Endothelial cell (in vitro differentiated cells): ENCODE measurements at places on chromosomes 1 and 21. TPM values are rescaled to one million over a fixed set of nuclear protein-coding genes. Genes with fewer than 3 reads are reported as not detected.
A peak's percentile ranks its signal among the peaks of the same experiment; 100 is the strongest.

- H3K27me3 ChIP-seq, result peaks cover 2% of the 10 kb centered on the region
- no peaks in the 10 kb centered on the region for H3K36me3 ChIP-seq
- no peaks in the 10 kb centered on the region for H3K4me1 ChIP-seq
- H3K27ac ChIP-seq, result no peak overlapping the region
- DNase-seq, result peak; percentile 42
- H3K4me3 ChIP-seq, result no peak overlapping the region
Measured at GRCh38 chr1:67347688-67348472, 40.2 kb downstream of the IL12RB2 start.

DNA sequence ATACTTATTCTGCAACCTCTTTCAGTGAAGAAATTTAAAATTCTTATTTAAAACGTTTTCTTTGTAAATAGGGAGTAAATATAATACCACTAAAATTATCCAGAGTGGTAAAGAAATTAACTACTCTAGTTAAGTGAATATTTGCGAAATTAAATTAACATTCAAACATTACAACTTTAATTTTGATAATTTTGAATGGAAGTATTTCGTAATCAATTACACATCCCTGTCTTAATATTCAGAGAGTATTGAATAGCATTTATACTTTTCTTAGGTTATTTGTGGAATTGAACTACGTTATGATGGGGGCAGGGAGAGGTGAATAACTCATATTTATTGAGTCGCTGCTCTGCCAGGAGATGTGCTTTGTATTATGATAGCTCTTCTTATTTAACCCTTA, 96.3 kb upstream of the KIF26B start:
- no peak overlapping the region for H3K27ac ChIP-seq
- H3K4me1 ChIP-seq, result peaks cover 2% of the 10 kb centered on the region
- DNase-seq, result no peak
- H3K4me3 ChIP-seq, result no peak overlapping the region
- no peaks in the 10 kb centered on the region for H3K27me3 ChIP-seq
- H3K36me3 ChIP-seq, result peaks cover 14% of the 10 kb centered on the region

DNA sequence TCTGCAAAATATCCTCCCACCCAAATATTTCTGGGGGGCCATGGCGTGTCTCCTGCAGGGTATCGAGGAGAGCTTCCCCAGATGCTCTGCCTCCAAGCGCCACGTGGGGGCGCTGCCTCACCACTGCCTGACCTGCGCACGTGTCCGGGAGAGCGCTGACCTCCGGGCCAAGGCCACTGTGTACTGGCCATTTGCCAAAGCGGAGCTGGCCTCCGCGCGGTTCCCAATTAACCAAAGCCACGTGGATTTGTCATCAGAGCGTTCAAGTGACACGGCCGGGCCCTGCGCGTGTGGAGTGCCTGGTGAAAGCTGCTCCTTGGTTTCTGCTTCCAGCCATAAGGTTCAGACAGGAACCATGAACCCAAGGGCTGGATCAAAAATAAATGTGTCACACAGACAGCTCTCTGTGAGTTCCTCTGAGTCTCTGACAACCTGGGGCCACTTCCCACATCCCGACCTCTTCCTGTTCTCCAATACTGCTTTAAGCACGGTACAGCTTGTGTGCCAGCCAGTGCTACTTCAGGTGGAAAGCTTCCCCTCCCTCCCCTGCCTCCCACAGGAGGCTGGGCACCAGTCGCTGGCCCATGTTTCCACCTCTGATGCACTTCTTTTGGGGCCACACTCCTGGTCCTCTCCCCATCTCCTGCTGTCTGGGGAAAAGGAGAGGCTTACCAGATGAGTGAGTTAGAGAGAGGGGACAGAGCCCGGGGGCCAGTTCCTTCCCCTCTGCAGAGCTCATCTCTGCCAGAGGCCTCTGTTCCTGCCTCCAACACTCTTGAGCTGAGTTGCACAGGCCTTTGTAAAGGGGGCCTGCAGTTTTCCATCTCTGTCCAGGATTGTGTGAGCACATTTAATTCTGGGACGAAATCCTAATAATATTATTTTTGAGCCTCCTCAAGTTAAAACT, 26.1 kb downstream of the ZP4 start:
- peak; percentile 79 for DNase-seq
- H3K36me3 ChIP-seq, result no peaks in the 10 kb centered on the region
- H3K4me1 ChIP-seq, result peaks cover 9% of the 10 kb centered on the region

- H3K4me3 ChIP-seq, result no peak overlapping the region
- no peaks in the 10 kb centered on the region for H3K4me1 ChIP-seq
- H3K27me3 ChIP-seq, result peaks cover 2% of the 10 kb centered on the region
- no peak for DNase-seq
- H3K27ac ChIP-seq, result no peak overlapping the region
Measured at GRCh38 chr21:45861156-45861870, 120.3 kb upstream of the COL6A1 start.

- no peak overlapping the region for H3K4me3 ChIP-seq
- peaks cover 2% of the 10 kb centered on the region for H3K4me1 ChIP-seq
- DNase-seq, result no peak
- H3K27ac ChIP-seq, result no peak overlapping the region
- peaks cover 4% of the 10 kb centered on the region for H3K36me3 ChIP-seq
Measured at GRCh38 chr1:54009406-54009805, 8.6 kb downstream of the LDLRAD1 start.

DNA sequence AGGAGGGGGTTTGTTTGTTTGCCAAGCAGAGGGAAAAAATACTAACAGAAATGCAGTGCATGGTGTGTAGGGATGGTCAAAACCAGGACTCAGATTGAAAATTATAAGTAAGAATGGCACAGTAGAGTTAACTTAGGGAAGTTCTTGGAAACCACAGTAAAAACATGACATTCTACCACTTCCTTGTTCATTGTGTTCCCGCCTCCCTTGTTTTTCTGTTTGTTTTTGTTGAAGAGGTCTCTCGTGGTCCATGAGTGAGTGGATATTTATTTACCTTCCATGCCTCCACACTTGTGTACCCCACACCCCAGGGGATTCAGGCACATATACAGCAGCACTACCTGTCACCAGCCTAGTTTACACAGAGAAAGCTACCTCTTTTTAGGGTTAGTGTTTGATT, 69.6 kb downstream of the OLFML2B start:
- H3K4me1 ChIP-seq, result peaks cover 18% of the 10 kb centered on the region
- H3K36me3 ChIP-seq, result peaks cover 11% of the 10 kb centered on the region
- no peak for DNase-seq
- no peaks in the 10 kb centered on the region for H3K27me3 ChIP-seq
- H3K27ac ChIP-seq, result no peak overlapping the region

DNA sequence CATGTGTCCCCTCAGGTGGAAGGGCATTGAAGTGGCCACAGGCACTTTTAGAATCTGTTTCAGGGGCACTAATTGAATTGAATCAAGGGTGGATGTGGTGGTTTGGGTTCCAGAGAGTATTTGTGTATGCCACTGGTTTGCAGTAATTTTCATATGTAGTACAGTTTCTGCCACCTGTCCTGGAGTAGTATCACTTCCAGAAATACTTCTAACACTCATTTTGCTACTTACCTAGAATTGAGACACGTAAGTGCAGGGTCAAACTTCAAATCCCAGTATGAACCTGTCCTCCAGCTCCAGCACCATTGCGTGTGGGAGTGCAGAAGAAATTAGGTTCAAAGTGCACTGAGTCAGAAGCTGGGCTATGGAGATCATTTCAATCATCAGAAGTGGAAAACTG, 26.8 kb downstream of the RSPH1 start:
- H3K4me1 ChIP-seq, result peaks cover 23% of the 10 kb centered on the region
- peaks cover 5% of the 10 kb centered on the region for H3K27me3 ChIP-seq
- H3K36me3 ChIP-seq, result no peaks in the 10 kb centered on the region
- no peak overlapping the region for H3K4me3 ChIP-seq
- DNase-seq, result no peak

GRCh38 chr1:155008015-155008941, 5.7 kb downstream of the ZBTB7B start:
- H3K4me1 ChIP-seq, result peaks cover 32% of the 10 kb centered on the region
- H3K36me3 ChIP-seq, result peaks cover 4% of the 10 kb centered on the region
- H3K27me3 ChIP-seq, result peaks cover 5% of the 10 kb centered on the region

GRCh38 chr21:42545745-42546144, 32.1 kb downstream of the SLC37A1 start:
- no peaks in the 10 kb centered on the region for H3K27me3 ChIP-seq
- H3K27ac ChIP-seq, result no peak overlapping the region
- H3K4me3 ChIP-seq, result no peak overlapping the region

GRCh38 chr1:97378596-97378995, 542.2 kb downstream of the DPYD start:
- no peaks in the 10 kb centered on the region for H3K27me3 ChIP-seq
- peaks cover 4% of the 10 kb centered on the region for H3K4me1 ChIP-seq

DNA sequence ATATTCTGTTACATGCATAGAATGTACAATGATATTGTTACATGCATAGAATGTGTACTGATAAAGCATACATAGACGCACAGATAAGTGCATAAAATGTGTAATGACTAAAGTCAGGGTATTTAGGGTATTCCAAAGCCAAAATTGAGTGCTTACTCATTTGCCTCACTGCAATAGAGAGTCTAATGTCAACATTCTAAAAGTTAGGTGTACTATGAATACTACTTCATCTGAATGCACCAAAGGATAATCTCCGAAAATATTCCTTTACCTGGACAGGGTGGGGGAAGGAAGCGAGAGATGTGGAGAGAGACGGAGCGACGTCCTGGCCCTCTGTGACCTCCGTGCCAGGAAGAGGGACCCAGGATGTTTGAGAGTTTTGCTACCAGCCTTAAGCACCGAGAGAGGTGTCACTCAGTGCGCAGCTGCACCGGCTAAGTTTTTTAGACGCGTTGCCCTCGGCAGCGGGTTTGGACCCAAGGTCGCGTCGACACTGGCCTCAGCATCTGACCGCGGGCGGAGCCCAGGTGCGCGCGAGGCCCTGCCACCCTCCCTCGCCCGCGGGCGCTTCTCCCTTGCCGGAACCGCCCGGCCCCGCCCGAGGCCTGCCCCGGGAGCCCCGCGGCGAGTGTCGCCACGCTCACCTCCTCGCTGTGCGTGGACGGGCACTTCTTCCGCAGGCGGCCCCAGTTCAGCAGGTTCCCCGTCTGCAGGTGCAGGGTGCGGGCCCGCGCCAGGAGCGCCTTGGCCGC, 660 bp downstream of the GCLM start:
- H3K27ac ChIP-seq, result peak overlapping the region; percentile 62
- H3K36me3 ChIP-seq, result peaks cover 9% of the 10 kb centered on the region
- H3K4me1 ChIP-seq, result peaks cover 18% of the 10 kb centered on the region

DNA sequence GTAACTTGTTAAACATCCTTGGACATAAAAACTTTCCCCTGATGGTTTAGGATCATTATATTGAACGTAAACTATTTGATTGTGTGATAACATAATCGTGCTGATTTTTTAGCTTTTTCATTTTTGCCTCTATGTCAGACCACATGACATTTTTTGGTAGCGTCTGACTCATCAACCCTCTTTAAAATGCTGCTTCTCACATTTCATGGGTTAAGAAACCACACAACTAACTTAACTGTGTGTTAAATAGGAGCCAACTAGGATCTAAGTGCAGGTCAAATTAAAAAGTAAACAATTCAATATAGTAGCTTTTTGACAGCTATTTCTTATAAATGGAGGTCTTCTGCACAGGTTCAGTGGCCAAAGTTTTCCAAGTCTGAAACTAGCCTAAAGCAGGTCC, 9.8 kb downstream of the BTG3 start:
- no peak for DNase-seq
- H3K4me1 ChIP-seq, result peaks cover 2% of the 10 kb centered on the region
- peaks cover 16% of the 10 kb centered on the region for H3K36me3 ChIP-seq
- H3K27ac ChIP-seq, result no peak overlapping the region
- H3K4me3 ChIP-seq, result no peak overlapping the region

GRCh38 chr1:179930867-179931266, 23.7 kb upstream of the CEP350 start:
- peaks cover 3% of the 10 kb centered on the region for H3K36me3 ChIP-seq
- no peak overlapping the region for H3K27ac ChIP-seq
- no peak overlapping the region for H3K4me3 ChIP-seq
- no peaks in the 10 kb centered on the region for H3K4me1 ChIP-seq

DNA sequence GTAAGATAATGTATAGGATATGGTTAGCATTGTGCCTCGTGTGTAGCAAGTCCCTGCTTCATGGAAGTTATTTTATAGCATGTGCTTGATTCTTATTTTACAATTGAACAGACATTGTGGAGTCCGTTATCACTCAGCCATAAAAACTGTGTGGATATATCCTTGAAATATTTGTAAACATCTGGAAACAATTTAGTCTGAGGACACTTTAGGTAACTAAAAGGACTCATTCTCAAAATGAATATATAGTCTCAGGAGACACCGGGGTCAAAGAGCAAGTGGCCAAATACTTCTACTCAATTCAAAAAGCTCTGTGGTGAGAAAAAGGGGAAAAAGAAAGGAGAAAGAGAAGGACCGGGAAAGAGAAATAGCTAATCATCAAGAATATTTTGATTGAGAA, 23.7 kb downstream of the PRRX1 start:
- H3K27me3 ChIP-seq, result no peaks in the 10 kb centered on the region
- no peak overlapping the region for H3K4me3 ChIP-seq
- DNase-seq, result no peak

- H3K4me3 ChIP-seq, result peak overlapping the region; percentile 94
- peaks cover 8% of the 10 kb centered on the region for H3K36me3 ChIP-seq
- DNase-seq, result no peak
- H3K4me1 ChIP-seq, result peaks cover 12% of the 10 kb centered on the region
- peaks cover 6% of the 10 kb centered on the region for H3K27me3 ChIP-seq
Measured at GRCh38 chr1:26921126-26921539, 410 bp upstream of the NUDC start.

DNA sequence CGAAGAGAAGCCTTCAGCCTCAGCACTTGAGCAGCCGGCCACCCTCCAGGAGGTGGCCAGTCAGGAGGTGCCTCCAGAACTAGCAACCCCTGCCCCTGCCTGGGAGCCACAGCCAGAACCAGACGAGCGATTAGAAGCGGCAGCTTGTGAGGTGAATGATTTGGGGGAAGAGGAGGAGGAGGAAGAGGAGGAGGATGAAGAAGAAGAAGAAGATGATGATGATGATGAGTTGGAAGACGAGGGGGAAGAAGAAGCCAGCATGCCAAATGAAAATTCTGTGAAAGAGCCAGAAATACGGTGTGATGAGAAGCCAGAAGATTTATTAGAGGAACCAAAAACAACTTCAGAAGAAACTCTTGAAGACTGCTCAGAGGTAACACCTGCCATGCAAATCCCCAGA, 78.4 kb downstream of the PRDM2 start:
- DNase-seq, result no peak
- H3K27me3 ChIP-seq, result peaks cover 4% of the 10 kb centered on the region
- H3K4me3 ChIP-seq, result peak overlapping the region; percentile 15
- H3K27ac ChIP-seq, result no peak overlapping the region
- peaks cover 16% of the 10 kb centered on the region for H3K4me1 ChIP-seq
- H3K36me3 ChIP-seq, result peaks cover 25% of the 10 kb centered on the region

- H3K27me3 ChIP-seq, result no peaks in the 10 kb centered on the region
- H3K4me1 ChIP-seq, result peaks cover 2% of the 10 kb centered on the region
- H3K27ac ChIP-seq, result no peak overlapping the region
- peaks cover 14% of the 10 kb centered on the region for H3K36me3 ChIP-seq
Measured at GRCh38 chr1:230283678-230284077, 142.5 kb downstream of the PGBD5 start.

- no peak overlapping the region for H3K4me3 ChIP-seq
- no peaks in the 10 kb centered on the region for H3K27me3 ChIP-seq
- no peak for DNase-seq
- H3K4me1 ChIP-seq, result no peaks in the 10 kb centered on the region
- no peak overlapping the region for H3K27ac ChIP-seq
- H3K36me3 ChIP-seq, result no peaks in the 10 kb centered on the region
Measured at GRCh38 chr1:72938408-72938807, 656.1 kb upstream of the NEGR1 start.

- H3K27me3 ChIP-seq, result peaks cover 8% of the 10 kb centered on the region
- no peak overlapping the region for H3K4me3 ChIP-seq
- no peak overlapping the region for H3K27ac ChIP-seq
- no peak for DNase-seq
Measured at GRCh38 chr21:41655259-41655658, 111.6 kb downstream of the RIPK4 start.

Gene TMEM9
- 78.7 TPM for total RNA-seq

Gene DTL
- 11.6 TPM for total RNA-seq

Gene GJA4
- 347 TPM for total RNA-seq

Gene TNFRSF14
- 0.26 TPM for total RNA-seq

Gene AKR7A3
- 1.1 TPM for total RNA-seq
